ENCODE measurements at places on chromosomes 1 and 21.

GRCh38 chr1:204341380-204341779 lies 18.3 kb downstream of the PLEKHA6 start:
- no peak for DNase-seq

- DNase-seq: no peak
Observed at GRCh38 chr1:199474738-199475137, 552.8 kb upstream of the NR5A2 start.

DNA sequence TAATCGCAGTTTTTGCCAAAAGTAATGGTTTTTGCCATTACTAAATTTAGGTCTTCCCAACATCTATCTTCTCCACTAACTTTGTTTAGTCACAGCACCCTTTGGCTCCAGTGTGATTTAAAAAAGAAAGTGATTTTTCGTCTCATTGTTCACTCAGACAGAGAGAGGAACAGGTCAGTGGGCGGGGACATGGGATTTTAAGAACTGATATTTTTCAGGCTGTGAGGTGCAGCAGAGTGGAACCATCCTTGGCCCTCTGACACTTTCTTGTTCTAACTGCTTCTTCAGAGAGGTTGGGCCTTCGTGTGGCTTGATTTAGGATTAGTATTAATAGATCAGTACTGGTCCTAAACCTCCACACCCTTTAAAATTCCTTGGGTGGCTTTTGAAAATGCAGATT lies 38.8 kb downstream of the CASQ2 start:
- no peak for DNase-seq

DNA sequence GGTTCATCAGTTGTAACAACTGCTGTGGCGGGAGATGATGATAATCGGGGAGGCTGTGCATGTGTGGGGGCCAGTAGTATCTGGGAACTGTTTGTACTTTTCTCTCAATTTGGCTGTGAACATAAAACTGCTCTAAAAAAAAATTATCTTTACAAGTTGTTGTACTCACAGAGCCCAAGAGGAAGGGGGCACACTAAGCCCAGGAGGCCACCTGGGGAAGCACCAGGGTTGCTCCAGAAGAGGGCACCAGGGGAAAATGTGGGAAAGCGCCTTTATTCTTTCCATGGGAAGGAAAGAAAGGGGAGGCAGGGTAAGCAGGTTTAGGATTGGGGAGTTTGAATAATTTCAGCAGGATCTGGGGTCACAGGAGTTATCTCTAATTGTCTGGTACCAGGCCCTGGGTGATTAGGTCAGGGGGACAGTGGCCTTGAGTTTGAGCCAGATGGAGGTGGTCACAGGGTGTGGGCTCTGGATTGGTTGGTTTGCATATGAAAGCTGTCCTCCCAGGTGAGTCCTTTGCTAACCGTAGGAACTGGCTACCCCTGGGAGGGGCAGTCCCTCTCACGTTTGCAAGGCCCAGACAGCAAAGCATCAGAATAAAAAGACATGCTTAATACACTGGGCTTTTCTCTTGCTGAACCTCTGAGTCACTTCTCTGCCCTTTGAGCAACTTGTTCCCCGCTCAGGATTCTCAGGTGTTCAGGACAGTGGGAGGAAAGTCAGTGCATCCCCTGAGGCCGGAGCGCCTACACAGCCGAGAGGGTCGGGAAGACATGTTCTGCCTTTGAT lies 11.2 kb downstream of the MYOC start:
- no peak for DNase-seq

DNA sequence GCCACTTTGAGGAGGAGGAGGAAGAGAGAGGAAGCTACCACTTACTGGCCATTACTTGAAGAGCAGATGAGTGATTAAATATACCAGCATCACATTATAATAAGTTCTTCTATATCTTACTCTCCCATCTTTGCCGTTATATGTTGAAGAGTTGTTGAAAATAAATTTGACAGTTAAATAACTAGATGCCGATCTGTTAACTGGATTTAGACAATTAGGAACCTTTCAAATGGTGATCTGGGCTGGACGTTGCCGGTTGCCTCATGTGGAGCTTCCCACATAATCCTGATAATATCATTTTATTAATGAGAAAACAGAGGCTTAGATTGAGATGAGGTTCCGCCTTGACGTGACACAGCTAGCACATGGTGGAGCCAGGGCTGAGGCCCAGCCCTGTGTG lies 147.0 kb downstream of the SDCCAG8 start:
- no peak for DNase-seq

DNA sequence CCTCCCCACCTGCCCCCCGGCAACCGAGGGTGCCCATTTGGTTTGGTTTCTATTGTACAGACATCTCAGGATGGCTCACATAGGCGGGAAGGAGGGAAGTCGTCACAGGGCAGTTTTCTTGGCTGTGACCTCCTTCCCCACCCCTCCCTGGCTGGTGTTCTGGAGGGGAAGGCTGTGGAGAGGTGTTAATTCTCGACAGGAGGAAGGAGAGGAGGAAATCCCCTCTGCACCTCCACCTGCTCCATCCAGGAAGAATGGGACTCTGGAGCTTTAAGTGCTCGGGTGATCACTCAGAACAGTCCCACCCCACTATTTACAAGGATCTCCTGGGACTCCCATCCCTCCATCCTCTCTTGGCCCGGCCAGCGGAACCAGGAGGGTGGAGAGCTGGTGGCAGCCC lies 7.6 kb downstream of the MEX3A start:
- DNase-seq: no peak

- peak; percentile 81 for DNase-seq
Observed at GRCh38 chr21:30408782-30409494, 13.1 kb downstream of the KRTAP13-1 start.

DNA sequence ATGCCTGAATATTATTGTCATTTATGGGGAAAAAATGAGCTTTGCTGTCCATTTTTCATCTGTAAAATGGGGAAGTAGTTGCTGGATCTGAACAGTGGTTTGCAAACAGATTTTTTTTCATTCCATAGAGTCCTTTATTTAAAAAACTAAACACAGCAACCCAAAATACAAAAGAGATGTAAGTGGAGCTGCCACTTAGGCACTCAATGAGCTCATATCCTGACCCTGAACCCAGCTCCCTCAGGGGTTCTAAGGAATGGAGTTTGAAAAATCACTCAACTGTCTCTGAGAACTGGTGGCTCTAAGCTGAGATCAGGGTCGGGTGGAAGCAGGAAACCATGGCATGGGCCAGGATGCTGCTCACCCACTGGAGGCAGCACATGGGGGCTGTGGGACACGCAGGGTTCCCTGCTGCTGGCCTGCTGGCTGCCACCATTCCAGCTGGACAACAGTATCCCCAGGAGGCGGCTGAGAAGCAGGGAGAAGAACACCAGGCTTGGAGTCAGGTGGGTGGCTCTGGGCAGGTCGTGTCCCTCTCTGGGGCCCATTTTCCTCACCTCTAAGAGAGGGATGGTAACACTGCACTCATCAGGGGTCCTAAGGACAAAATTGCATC lies 9.6 kb upstream of the ECE1 start:
- no peak for DNase-seq

GRCh38 chr1:58340185-58340584 lies 206.3 kb downstream of the OMA1 start:
- DNase-seq: no peak

- no peak for DNase-seq
Observed at GRCh38 chr1:86641318-86641717, 63.1 kb upstream of the SH3GLB1 start.

GRCh38 chr1:27057801-27058625 lies 45.4 kb upstream of the TENT5B start:
- peak; percentile 38 for DNase-seq

GRCh38 chr1:53909946-53910345 lies 16.0 kb downstream of the DIO1 start:
- DNase-seq: no peak

GRCh38 chr1:41502912-41503311 lies 18.4 kb upstream of the EDN2 start:
- no peak for DNase-seq

GRCh38 chr1:155309423-155310021 lies 856 bp downstream of the FDPS start:
- no peak for DNase-seq

DNA sequence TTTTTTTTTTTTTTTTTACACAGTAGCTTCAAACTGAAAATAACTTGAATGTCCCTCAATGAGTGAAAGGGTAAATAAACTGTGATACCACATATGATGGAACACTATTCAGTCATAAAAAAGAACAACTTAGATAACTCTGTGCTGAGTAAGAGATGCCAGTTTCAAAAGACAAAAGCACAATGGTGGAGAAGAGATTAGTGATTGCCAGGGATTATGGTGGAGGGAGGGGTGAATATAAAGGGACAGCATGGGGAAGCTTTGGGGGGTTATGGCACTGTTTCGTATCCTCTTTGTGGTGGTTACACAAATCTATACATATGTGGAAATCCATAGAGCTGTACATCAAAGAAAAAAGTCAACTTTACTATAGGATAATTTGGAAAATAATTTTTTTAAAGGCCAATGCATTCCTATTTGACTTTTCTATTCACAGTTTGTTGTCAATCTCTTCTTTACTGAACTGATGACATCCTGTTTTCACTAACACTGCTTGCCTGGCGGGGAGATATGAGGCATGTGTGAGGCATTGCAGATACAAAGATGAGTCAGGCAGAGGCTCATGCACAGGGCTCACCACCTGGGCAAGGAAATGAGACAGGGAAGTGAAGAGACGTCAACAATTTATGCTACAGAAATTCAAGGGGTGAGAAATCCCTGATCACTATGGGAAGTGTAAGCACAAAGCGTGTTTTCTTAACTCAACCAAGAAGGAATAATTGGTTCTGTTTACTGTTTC lies 302.7 kb downstream of the DUSP10 start:
- DNase-seq: no peak

GRCh38 chr1:180975551-180975950 lies 47.1 kb downstream of the STX6 start:
- DNase-seq: no peak

DNA sequence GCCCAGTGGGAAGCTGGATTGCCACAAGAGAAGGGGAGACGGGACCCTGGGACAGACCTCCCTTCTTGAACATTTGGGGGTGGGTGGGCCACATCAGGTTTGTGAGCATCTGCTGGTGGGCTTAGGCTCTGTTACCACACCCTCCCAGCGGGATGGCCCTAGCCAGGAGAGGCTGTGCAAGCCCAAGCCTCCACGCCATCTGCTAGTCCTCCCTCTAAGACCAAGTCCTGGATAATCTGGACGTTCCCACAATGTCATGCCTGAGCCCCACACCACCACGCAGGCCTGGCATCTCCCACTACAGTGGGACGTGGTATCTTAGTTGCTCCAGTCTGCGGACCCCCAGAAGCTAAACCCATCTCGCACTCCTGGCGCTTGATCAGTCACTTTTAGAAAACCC lies 3.7 kb upstream of the IBA57 start:
- DNase-seq: no peak

DNA sequence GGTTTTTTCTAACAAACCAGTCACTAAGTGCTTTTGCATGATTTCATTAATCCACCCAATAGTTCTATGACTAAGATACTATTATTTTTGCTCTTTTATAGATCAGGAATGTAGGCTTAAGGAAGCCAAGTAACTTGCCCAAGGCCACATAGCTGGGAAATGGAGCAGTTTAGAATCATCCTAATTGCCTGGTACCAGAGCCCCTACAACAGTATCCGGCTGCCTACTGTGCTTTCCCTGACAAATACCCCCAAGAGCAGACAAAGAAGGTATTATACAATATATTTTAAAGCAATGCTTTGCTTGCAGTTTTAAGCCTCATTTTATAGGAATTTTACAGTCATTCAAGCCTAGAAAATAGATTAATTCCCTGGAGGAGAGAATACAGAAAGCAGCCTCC lies 45.5 kb upstream of the RASAL2 start:
- no peak for DNase-seq

Data from NCI-H1092 (cell line).